Activated CD4-positive, CD25-positive, alpha-beta regulatory T cell treated with anti-CD3 and anti-CD28 coated beads, Interleukin-2, amount 50 U/mL, for 16 hours (primary cell): ENCODE measurements at places on chromosomes 1 and 21.

GRCh38 chr1:108636876-108637275, 24.0 kb downstream of the HENMT1 start:
- DNase-seq, result no peak

GRCh38 chr1:236147068-236147467, 4.7 kb downstream of the GPR137B start:
- no peak for DNase-seq

DNA sequence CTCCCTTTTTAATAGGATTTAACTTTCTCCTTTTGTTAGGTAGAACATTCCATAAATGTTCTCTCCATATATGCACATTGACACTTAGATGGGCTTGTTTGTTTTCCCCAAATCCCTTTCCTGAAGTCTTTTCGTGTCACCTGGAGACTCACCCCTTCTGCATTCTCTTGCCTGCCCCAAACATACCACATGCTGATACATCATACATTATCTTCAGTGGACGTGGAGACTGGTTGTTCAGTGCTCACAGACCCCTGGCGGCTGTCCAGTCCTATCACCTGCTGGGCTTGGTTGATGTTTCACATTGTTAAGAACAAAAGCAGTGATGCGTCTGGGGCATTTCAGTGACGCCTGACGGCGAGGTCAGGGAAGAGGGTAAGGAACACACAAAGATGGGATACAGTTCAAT, 22.2 kb downstream of the FMOD start:
- DNase-seq, result no peak

GRCh38 chr1:217389895-217390294, 241.0 kb downstream of the GPATCH2 start:
- DNase-seq, result no peak

DNA sequence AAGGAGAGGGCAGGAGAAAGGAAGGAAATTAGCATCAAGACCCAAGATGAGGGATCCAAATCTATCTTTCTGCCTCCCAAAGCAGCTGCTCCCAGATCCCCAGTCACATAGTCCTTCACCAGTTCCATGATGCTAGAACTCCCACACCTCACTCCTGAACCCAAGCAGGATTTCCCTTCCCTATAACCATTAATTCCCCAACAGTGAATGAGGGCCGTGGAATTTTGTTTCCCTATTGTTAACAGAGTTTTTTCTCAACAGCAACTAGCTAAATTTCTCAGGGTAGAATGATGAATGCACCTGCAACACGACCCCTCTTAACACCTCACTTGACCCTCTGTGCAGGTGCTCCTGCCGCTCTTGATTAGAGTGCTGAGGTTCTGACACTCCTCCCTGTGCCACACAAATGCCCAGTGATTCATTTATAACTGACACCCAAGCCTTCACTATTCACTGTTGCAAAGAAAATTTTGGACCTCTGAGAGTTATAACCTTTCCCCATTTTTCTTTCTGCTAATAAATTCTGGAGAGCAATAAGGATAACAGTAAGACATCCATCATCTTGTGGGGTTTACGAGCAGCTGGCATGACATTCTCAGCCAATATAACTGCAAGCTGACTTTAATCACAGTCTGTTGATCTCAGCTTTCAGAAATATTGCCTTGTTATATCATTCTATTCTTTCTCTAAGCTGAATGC, 25.4 kb upstream of the NPL start:
- DNase-seq, result no peak

GRCh38 chr21:33402001-33402979, 923 bp upstream of the IFNGR2 start:
- no peak for DNase-seq
